Stimulated activated CD4-positive, alpha-beta T cell treated with anti-CD3 and anti-CD28 coated beads, TNF-alpha, amount 100 ng/mL, for 48 hours (primary cell): ENCODE measurements at places on chromosomes 16 and 17.

- DNase-seq: no peak
Observed at GRCh38 chr17:59914274-59914854, 21.4 kb downstream of the RPS6KB1 start.

GRCh38 chr17:75536366-75536765, 10.9 kb downstream of the LLGL2 start:
- no peak for DNase-seq

DNA sequence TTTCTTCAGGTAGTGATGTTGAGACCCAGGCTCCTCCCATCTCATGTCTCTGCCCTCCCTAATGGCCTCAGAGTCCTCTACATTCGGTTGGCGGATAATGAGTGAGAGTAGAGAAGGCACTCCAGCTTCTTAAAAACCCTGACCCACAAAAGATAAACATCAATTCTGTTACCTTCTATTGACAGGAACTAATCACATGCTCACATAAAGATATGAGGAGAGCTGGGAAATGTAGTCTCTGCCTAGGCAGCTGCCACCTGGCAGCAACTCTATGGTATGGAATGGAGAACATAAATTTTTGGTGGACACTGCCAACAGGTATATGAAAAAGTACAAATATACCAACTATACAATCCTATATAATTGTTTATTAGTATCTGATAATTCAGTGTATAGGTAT, 110.7 kb upstream of the HLF start:
- DNase-seq: no peak

GRCh38 chr17:34412965-34413441, 50.0 kb upstream of the CCL1 start:
- DNase-seq: no peak

DNA sequence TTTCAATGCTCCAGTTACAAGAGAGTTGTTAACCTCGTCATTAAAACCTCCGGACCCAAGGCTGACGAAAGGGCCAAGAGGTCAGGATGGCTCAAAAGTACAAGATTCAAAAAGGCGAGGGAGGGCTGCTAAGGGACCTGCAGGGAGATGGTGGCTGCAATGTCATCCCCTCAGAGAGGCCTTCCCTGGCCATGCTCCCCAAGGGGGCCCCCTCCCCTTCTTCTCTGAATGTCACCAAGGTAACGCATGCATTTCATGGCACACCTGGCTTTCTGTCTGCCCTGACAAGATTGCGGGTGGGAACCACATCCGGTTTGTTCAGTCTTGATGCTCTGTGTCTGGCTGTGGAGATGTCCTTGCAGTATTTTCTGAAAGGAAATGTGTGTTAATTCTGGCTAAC, 89.9 kb downstream of the C16orf78 start:
- DNase-seq: peak; percentile 17

GRCh38 chr17:65202844-65203571, 65.8 kb downstream of the RGS9 start:
- DNase-seq: no peak

GRCh38 chr17:6551869-6552531, 4.4 kb downstream of the PITPNM3 start:
- DNase-seq: no peak

DNA sequence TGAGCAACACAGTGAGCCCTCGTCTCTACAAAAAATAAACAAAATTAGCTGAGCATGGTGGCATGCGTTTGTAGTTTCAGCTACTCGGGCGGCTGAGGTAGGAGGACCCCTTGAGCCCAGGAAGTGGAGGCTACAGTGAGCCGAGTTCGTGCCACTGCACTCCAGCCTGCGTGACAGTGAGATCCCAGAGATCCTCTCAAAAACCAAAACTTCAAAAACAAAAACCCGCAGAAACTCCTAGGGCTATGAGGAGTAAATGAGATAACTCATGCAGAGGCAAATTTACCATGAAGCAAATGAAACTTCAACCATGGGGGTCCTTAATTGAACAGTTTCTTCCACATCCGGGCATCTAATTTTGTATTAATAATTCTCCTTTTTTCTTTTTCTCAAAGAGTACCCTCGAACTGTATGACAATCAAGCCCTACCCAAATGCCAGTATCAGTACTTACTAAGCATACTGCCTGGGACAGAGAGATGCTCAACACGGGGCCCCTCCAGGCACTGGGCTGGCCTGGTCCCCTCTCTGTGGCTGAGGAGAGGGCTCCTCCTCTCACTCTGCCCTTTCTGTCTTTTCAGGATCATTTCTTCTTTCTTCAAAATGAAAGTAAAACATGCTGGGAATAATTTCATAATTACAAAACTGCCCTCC, 789 bp upstream of the PIPOX start:
- no peak for DNase-seq

GRCh38 chr17:78679495-78680395, 102.3 kb downstream of the CYTH1 start:
- no peak for DNase-seq

DNA sequence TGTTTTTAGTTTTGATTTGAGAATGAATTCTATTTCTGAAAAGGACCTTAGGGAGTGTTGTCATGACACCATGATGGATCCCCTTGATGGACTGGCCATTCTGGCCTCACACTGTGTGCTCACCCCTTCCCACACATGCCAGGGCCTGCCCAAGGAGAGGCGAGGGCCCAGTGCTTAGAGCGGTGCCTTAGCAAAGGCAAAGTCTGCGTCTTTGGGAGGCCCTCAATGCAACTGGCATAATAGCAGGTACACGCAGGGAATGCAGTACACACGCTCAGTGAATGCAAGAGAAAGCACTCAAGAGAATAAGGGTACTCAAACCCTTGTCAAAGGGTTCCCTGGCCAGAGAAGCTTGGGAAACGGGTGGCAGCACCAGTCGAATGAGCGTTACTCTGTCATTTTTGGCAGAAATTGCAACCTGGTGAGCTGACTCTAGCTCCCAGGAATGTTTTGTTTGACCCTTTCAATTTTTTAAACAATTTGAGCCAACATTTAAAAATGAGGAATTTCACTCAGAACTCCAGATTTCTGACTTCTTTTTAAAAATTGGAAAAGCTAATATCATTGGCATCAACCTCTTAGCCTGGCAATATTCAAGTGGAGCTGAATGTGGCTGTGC, 32.1 kb downstream of the NKD1 start:
- DNase-seq: no peak

- no peak for DNase-seq
Observed at GRCh38 chr16:87678618-87679017, 76.3 kb downstream of the JPH3 start.

DNA sequence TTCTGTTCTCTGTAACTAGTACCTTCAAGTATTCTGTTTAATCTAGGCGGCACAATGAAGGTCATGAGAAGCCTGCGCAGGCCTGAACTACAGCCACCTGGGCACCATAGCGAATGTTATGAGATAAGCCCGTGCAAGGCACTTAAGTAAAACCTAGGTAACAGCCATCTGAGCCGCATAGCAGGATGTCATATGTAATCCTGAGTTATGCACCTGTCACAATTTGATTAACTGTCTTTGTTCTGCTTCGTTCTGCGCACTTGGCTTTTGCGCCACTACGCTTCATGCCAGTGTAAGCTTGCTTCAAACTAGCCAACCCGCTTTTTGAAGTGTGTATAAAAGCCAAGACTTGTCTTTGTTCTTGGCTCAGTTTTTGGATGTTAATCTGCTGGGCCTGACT, 449.8 kb downstream of the KCNJ18 start:
- DNase-seq: no peak

DNA sequence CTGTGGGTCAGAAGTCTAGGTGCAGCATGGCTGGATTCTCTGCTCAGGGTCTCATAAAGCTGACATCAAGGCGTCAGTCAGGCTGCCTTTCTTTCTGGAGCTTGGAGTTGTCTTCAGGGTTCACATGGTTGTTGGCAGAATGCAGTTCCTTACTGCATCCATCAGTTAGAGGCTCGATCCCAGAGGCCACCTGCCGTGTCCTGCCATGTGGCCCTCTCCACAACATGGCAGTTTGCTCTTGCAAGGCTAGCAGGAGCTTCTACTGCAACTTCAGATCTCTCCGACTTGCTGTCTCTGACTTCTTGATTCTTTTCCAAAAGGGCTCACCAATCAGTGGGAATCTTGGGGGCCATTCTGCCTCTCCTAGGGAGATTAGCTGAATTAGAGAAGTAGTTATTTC, 11.9 kb downstream of the PITPNC1 start:
- DNase-seq: no peak

- DNase-seq: no peak
Observed at GRCh38 chr17:11324846-11325420, 83.9 kb downstream of the SHISA6 start.

DNA sequence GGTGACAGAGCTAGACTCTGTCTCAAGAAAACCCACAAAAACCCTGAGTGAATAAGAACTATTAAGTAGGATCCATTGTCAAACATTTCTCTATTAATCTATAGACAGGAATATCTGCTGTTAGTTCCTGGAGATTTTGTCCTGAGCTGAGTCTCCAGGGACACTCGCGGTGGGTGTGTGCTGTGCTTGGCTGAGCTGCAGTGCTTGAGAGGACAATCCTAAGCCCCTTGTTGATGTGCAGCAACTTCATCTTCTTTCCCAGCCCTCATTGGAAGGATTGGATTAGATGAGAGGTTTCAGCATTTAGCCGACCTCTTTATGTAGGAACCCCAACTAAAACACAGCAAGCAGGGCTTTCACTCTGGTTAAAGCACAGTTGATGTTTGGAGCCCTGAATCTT, 33.3 kb downstream of the NDEL1 start:
- no peak for DNase-seq

DNA sequence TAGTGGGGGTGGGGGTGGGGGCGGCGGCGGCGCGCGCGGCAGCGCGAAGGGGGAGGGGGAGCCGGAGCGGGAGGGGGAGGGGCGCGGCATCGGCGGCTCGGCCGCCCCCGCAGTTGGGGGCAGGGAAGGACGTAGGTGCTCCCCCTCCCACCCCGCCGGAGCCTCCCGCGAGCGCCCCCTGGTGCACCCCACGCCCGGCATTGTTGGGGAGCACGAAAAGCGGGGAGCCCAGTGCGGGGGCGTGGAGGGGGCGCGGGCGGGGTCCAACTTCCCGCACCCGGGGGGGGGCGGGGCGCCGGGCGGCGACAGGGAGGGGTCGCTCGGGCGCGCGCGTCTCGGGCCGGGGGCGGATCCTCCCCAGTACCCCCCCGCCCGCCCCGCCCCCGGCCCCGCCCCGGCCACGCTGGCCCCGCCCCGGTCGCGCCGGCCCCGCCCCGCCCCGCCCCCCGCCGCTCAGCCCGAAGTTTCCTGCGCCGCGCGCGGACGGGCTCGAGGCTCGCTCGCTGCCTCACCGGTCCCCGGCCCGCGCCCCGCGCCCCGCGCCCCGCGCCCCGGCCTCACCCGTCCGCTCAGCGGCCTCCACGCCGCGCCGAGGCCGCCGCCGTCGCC, at the start of gene CACNA1H:
Gene CACNA1H, plus strand, starts transcription at position 456 of the 609 bp plus-strand sequence. CDS start 632 bp downstream, outside the sequence.
- no peak for DNase-seq

GRCh38 chr17:78824240-78824639, 16.4 kb downstream of the USP36 start:
- DNase-seq: no peak

- no peak for DNase-seq
Observed at GRCh38 chr17:28141773-28142172, 99.3 kb downstream of the NLK start.

GRCh38 chr17:15398291-15398690, 56.9 kb upstream of the TEKT3 start:
- DNase-seq: no peak

- no peak for DNase-seq
Observed at GRCh38 chr17:69093279-69093789, 32.6 kb upstream of the ABCA9 start.

GRCh38 chr17:47889734-47890529, 6.1 kb upstream of the SP2 start:
- DNase-seq: peak; percentile 78

DNA sequence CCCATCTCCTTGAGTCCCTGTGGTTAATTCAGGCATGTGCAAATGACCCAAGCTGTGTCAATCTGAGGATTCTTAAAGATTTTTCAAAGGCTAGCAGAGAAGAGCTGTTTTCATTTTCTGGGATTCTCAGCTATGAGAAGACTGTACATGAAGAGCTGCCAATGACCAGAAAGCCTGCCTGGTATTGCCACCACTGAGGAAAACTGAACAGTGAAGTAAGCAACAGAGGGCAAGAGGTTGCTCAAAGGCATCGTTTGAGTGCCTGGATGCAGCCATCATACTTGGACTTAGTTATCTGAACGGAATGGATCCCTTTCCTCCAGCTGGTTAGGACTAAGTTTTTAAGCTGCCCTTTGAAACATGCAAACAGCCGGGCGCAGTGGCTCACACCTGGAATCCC, 38.4 kb downstream of the FAM20A start:
- DNase-seq: no peak

GRCh38 chr16:5367951-5368350, 270.4 kb upstream of the EEF2KMT start:
- DNase-seq: no peak

- no peak for DNase-seq
Observed at GRCh38 chr17:16040710-16041251, 41.2 kb downstream of the TTC19 start.

DNA sequence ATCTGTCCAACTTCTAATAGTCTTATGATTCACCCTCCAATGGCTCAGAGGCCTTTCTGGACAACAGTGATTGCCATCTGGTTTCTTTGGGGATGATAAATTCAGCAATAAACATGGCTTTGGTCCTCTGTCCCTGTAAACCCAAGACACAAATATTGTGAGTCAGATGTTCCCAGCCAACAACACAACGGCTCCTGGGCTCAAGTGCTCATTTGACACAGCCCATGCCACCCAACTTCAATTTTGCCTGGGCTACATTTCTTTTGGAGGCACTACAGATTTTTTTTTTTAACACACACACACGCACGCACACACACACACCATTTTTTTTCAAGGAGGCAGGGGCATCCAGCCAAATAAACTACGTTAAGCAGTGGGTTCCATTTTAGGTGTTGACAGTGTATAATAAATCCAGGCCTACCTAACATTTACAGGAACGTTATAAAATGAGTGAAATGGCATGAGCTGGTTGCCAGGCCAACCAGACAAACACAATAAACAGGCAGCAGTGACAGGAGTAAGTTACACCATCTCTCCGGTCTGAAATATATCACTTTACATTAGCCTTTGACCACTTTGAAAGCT, 939.9 kb upstream of the SOX9 start:
- no peak for DNase-seq
